Stimulated activated CD8-positive, alpha-beta memory T cell treated with anti-CD3 and anti-CD28 coated beads, Interleukin-4, amount 100 ng/mL, for 1 hour (primary cell): ENCODE measurements at places on chromosomes 13 and 19.

GRCh38 chr13:71255633-71256032 lies 611.4 kb downstream of the DACH1 start:
- no peak for DNase-seq

DNA sequence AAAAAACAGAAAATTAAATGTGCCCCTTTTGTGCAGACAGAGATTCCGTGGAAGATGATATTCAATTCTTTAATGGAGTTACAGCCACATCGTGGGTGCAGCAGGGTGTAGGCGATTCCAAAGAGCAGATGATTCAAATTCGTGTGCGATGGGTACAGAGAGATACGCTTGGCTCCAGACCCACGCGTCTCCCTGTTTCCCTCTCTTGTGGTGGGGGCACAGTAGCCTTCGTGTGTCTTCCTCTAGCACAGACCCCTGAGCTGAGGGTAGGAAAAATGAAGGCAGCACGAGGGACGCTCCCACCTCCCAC lies 4.8 kb downstream of the TSPAN16 start:
- DNase-seq: no peak

GRCh38 chr19:3343619-3344502 lies 22.5 kb upstream of the NFIC start:
- no peak for DNase-seq

DNA sequence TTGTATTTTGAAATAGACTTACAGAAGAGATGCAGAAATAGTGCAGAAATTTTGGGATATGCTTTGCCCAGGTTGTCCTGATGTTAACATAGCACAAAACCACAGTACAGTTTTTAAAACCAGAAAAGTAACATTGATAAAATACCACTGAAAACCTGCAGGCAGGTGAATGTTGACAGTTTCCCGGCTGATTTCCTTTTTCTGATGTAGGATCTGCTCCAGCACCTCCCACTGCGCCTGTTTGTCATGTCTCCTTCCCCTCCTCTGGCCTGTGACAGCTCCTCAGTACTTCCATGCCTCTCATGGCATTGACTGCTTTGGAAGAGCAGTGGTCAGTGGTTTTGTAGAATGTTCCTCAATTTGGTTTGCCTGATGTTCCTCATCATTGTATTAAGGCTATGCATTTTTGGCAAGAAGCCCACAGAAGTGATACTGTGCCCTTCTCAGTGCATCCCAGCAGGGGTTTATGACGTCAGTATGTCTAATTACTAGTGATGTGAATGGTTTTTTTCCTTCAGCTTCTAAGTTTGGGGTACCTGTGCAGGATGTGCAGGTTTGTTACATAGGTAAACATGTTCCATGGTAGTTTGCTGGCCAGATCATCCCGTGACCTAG lies 31.0 kb downstream of the TDRD12 start:
- no peak for DNase-seq

DNA sequence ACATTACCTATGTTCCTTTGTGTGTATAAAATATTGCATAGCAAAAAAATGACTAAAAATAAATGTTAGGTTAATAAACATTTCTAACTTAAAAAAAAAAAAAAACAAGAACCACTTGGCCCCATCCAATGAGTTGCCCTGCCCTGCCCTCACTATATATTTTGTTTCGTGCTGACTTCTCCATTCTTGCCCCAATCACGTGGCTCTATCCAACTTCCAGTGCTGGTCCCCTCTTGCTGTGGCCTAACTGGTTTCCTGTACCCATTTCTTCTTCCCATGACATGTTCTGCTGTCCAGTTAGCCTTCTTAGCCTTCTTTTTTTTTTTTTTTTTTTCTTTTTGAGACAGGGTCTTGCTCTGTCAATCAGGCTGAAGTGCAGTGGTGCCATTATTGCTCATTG lies 151.6 kb downstream of the FOXO1 start:
- no peak for DNase-seq

DNA sequence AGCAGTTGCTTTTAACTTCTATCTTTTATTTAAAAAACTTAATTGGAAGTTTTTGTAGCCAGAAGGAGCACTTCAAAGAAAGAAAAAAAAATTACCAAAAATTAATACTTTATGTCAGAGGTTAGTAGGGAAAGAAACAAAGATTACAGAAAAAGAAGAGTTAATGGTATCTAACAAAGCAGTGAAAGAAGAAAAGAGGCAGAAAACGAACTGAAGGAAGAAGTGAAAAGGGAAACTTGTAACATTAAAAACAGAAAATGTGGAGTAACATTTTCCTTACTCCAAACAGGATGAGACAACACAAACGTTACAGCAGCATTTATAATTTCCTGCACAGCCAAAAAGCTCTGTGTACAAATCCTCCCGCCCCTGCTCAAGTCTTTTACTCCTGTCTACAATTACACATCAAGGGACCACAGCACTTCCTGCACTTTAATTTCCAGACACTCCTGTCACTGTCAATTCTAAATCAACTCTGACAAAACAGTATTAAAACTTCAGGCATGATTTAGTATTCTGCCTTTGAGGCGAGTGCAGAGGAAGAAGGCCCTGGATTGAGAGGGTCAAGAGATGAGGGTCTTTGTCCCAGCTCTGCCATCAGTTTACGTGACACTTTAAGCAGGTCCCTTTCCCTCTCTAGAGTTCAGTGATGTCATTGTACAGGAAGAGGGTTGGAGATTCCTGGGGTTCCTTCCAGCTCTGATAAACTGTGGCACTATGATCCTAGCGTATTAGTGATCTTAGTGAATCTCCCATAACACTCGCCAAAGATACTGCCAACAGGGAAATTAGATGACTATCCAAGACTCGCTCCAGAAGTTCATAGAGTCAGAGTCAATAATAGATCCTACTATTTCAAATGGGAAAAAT lies 53.2 kb upstream of the LSM14A start:
- no peak for DNase-seq

DNA sequence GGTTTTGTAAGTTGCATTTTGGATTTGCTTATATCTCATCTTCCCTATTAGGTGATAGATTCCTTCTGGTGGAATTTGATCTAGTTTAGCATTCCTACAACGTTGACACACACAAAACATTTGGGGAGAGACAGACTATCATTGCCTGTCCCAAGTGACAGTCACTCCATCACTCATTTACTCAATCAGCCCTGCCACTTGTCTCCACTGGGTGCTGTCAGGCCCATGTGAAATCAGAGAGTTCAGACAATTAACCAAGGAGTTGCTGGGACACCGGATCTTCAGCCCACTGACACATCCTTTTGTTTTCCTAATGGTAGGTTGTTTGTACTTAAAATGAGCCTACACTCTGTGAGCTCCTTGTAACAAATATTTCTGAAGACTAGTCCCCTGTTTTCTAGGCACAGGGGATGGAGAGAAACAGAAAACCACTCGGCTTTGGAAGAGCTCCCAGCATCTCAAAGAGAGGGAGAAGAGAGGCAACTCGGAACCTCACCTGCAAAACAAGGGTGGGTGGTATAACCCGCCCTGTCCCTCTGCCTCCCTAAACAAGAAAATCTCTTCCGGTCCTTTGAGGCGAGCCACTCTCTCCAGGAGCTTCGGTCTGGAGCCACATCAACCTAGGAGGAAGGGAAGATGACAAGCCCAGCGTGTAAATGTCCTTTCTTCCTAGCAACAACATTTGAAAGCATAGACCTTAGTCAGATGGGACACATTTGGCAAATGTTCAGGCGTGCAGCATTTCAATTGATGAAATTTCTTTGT lies 440.9 kb upstream of the KLF12 start:
- DNase-seq: no peak

DNA sequence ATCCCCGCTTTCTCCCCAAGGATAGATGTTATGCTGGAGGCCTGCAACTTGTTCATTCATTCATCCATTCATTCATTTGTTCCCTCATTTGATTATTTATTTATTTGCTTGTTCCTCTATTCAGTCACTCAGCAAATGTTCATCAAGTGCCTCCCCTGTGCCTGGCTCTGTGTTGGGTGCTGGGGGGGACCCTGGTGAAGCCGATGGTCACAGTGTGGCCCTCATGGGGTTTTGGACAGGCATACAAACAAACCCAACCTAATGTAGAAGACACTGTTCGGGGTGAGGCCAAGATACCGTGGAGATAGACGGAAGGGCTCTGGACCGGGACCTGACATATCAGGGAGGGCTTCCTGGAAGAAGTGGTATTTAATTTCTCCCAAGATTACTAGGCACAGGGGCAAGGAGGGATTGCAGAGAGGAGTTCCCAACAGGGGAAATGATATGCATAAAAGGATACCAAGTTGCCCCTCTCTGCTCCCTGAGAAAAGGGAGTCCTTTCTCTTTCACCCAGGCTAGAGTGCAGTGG lies 58.1 kb downstream of the ZNF536 start:
- DNase-seq: no peak

GRCh38 chr13:109955598-109955997 lies 169.2 kb upstream of the IRS2 start:
- DNase-seq: no peak

DNA sequence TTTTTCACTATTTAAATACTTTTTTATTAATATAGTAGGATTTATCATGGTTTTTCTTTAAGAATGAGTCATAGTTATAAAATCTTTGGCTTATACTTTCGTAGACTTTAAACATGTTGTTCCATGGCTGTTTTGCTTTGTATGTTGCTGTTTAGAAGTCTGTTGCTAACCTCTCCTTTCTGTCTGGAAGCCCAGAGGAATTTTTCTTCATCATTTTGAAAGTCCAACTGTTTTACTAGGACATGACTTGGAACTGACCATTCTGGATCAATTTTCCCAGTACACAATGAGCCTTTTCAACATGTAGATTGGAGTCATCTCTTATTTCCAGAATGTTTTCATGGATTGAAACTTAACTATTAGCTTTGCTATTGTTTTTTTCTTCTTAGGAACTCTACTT lies 7.9 kb downstream of the CAB39L start:
- DNase-seq: no peak

- no peak for DNase-seq
Measured at GRCh38 chr19:3649888-3650287, 23.3 kb upstream of the CACTIN start.

DNA sequence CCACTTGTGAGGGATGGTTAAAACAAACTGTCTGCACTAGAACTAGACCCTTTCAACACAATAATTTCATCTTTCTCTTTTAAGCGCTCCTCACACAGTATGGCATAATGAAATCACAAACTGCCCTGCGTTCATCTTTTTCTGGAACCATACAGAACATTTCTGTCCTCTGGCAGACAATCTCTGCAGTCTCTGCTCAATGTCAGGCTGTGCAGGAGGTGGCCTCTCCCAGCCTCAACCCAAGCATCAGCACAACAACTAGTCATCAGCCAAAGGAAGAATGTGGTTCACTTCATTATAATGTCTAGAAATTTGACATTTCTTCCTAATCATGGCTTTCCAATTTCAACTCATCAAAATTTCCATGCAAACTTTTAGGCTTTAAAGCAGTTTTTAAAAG lies 125.1 kb upstream of the STARD13 start:
- no peak for DNase-seq

- no peak for DNase-seq
Measured at GRCh38 chr13:35714121-35714520, 237.6 kb upstream of the MAB21L1 start.

GRCh38 chr19:4295972-4296771 lies 6.0 kb downstream of the TMIGD2 start:
- no peak for DNase-seq

DNA sequence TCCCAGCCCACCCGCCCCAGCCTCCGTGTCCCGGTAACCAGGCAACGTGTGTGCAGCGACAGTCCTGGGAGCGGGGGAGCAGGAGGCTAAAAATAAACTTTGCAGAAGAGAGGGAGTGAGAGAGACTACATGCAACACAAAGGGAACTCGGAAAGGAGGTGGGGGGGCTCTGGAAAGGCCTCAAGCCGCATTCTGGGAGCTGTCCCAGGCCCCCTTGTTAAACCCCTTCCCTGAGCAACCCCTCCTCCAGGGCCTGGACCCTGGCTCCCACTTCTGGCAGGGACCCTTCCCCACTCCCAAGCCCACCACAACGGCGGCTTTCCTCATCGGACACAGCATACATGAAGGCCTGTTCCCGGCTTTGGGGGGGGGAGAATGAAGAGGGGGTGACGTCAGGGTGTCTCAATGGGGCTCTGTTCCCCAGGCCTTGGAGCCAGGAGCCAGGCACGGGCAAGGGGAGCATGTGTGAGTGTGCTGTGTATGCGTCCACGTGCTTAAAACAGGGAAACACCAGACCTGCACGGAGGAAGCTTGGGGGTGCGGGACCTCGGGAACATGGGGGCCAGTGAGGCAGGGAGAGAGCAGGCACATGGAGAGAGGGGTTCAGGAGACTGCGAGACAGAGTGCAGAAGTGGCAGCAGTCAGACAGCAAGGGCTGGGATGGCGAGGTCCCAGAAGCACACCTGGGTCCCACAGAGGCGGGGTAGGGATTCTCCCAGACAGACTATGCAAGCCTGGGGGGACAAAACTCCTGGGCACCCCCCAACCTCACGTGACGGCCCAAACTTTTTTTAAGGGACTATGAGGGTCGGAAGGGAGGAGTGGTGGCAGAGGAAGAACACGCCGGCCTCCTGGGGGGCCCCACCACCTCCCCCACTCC lies 2.3 kb downstream of the ERF start:
- no peak for DNase-seq

DNA sequence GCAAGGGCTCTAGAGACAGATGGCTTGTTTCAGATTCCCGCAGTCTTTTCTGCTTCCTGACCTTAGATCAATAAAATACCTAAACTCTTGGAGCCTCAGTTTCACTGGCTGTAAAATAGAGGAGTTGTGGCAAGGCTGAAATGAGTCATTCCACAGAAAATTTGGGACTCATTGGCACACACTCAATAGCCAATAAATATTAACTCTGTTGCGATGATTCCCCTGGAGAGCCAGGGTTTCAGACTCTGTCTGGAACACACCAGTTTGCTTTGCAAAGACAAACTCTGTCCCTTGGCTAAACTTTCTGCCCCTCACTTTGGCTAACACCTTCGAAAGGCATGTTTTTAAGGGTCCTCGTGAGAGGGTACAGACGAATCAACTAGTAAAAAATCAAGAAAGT lies 18.1 kb upstream of the UBE2L5 start:
- no peak for DNase-seq

- DNase-seq: peak; percentile 18
Measured at GRCh38 chr13:79481685-79482052, 714 bp downstream of the NDFIP2 start.

GRCh38 chr13:73081256-73081915 lies 22.6 kb downstream of the KLF5 start:
- DNase-seq: no peak

GRCh38 chr19:38801359-38802095 lies 11.2 kb downstream of the LGALS4 start:
- DNase-seq: no peak

DNA sequence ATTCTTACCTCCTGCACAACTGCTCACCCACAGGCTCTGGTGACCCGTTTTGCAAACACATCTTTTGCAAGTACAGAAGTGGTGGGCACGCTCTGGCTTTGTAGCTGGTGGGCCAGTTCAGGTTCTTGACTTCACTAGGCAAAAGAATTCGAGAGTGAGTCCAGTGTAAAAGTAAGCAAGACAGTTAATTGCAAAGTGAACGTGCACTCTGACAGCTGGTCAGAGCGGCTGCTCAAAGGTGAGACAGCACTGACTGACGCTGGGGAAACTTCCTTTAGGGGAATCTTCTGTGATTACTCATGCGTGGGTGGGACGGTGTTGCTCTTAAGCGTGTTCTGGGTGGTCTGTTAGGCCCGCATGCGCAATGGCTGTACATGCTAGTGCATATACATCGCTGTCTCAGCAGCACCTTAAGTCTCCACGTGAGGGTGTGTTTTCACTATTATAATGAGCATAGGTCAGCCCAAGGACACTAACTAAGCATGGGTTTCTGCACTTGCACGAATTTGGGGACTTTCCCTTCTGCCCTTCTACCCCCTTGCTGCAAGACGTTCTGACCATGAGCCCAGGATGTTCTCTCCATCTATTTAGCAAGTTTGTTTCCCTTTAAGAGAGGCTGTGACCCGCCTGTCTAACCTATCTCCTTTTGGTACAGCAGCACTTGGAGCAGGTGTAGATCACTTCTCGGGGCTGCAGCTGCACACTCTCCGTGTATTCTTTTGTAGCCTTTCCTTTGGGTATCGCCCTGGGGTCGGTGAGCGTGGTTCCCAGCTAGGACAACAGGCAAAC lies 30.2 kb upstream of the CD33 start:
- no peak for DNase-seq
